Mammary epithelial cell (primary cell): ENCODE measurements at places on chromosomes 11 and 22. TPM values are rescaled to one million over a fixed set of nuclear protein-coding genes. Genes with fewer than 3 reads are reported as not detected.

GRCh38 chr11:75656044-75656727, 12.7 kb downstream of the MAP6 start:
- DNase-seq, result no peak

ALG9 gene
- 27.9 TPM for polyA plus RNA-seq

DNA sequence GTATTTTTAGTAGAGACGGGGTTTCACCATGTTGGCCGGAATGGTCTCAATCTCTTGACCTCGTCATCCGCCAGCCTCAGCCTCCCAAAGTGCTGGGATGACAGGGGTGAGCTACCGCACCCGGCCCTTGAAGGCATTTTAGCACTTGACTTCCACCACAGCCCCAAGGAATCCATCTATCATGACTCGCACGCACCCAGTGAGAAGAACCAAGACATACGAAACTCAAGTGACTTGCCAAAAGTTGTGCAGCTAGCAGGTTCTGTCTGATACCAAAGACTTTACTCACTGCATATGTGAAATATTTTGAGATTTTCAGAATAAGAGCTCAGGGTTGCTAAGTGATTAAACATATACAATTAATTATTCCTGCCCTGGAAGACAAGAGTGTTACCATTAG, 21.0 kb downstream of the FLI1 start:
- peak; percentile 81 for DNase-seq

GRCh38 chr11:70671083-70671482, 272.8 kb downstream of the CTTN start:
- DNase-seq, result no peak

GRCh38 chr11:103594283-103594682, 442.2 kb upstream of the DDI1 start:
- peak; percentile 23 for DNase-seq

GRCh38 chr11:65653229-65654225, 9.2 kb downstream of the RELA start:
- DNase-seq, result no peak

DNAJB13 gene
- polyA plus RNA-seq, result not detected

- peak; percentile 4 for DNase-seq
Observed at GRCh38 chr11:35750981-35751663, 88.5 kb downstream of the TRIM44 start.

- DNase-seq, result no peak
Observed at GRCh38 chr11:115314330-115314920, 189.8 kb downstream of the CADM1 start.

STK33 gene
- polyA plus RNA-seq, result 0.29 TPM

HDHD5 gene
- polyA plus RNA-seq, result 54.7 TPM

- no peak for DNase-seq
Observed at GRCh38 chr22:43482318-43482625, 70.5 kb downstream of the MPPED1 start.

DNA sequence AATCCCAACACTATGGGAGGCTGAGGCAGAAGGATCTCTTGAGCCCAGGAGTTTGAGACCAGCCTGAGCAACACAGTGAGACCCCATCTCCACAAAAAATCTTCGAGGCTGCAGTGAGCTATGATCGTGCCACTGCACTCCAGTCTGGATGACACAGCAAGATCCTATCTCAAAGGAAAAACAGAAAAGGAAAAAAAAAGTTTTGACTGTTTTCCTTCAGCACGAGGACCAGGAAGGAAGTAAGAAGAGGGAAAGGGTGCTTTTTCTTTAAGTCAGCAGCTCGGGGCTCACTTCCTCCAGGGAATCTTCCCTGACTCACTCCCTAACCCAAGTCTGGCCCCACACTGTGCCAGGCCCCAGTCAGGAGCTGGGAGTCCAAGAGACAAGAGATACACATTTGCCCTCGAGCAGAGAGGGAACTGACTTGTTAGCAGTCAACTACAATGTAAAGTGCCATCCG, 14.2 kb downstream of the ARRB1 start:
- peak; percentile 48 for DNase-seq

GRCh38 chr11:77090373-77091111, 12.1 kb upstream of the OMP start:
- no peak for DNase-seq

TBX1 gene
- not detected for polyA plus RNA-seq

GLYATL2 gene
- 0.61 TPM for polyA plus RNA-seq

GRCh38 chr11:17541330-17541885, 2.8 kb downstream of the USH1C start:
- peak; percentile 39 for DNase-seq

- peak; percentile 43 for DNase-seq
Observed at GRCh38 chr11:34997952-34998528, 81.6 kb downstream of the PDHX start.

DNA sequence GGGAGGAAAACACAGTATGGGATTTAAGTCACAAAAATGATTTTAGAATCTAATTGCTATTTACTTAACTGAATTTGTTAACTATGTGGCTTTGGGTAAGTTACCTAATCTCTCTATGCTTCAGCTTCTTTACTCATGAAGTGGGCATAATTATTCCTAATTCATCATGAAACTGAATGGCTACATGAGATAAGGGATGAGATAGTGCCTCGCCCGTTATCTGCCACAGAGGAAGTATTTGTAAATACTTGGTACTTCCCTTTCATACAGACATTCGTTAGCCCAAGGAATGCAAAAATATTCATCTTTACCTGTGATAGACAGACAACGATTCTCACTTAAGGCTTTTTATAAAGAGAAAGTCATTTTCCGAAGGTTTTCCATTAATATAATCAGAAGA, 221.2 kb upstream of the BLID start:
- no peak for DNase-seq

DNA sequence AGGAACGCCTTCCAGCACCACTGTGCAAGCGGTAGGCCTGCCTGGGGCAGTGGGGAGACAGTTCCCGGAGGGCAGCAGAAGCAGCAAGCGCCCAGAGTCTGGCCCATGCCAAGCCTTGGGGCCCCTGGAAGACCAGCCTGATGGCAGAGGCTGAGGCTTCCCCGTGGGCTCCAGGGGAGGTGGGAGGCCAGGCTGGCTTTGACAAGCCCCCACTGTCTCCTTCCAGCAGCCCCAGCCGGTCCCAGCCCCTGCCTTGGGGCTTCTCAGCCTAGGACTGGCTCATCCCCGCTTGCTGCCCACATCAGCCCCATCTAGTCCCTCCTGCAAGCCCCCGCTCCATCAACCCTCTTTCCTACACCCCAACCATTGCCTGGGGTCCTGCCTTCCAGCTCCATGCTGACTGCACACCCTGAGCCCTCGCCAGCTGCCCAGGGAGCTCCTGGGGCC, 46.7 kb downstream of the IGF2 start:
- DNase-seq, result no peak

DNA sequence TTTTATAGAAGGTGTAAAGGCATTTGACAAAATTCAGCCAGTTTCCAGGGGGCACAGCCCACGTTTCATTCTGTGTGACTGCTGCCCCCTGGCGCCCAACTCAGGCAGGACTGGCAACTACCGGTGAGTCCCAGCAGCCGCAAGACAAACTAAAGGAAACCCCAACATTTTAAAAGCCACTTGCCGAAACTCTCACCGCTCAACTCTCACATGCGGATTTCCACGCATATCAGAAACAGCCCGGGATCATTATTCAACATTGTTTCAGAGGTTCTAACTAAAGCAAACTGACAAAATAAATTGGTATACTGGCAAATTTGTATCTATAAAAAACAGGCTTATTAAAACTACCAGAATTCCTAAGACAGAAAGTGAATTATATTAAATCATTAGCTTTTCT, 48.2 kb downstream of the MORC2 start:
- peak; percentile 52 for DNase-seq

GRCh38 chr22:47091246-47091651, 328.8 kb downstream of the TBC1D22A start:
- peak; percentile 3 for DNase-seq

GRCh38 chr11:32273931-32274330, 161.4 kb downstream of the WT1 start:
- DNase-seq, result no peak

- DNase-seq, result no peak
Observed at GRCh38 chr11:74020539-74020938, 11.7 kb upstream of the UCP3 start.

CLDN5 gene
- 0.03 TPM for polyA plus RNA-seq

GRCh38 chr22:50724616-50725015, 13.4 kb upstream of the ACR start:
- DNase-seq, result no peak

DNA sequence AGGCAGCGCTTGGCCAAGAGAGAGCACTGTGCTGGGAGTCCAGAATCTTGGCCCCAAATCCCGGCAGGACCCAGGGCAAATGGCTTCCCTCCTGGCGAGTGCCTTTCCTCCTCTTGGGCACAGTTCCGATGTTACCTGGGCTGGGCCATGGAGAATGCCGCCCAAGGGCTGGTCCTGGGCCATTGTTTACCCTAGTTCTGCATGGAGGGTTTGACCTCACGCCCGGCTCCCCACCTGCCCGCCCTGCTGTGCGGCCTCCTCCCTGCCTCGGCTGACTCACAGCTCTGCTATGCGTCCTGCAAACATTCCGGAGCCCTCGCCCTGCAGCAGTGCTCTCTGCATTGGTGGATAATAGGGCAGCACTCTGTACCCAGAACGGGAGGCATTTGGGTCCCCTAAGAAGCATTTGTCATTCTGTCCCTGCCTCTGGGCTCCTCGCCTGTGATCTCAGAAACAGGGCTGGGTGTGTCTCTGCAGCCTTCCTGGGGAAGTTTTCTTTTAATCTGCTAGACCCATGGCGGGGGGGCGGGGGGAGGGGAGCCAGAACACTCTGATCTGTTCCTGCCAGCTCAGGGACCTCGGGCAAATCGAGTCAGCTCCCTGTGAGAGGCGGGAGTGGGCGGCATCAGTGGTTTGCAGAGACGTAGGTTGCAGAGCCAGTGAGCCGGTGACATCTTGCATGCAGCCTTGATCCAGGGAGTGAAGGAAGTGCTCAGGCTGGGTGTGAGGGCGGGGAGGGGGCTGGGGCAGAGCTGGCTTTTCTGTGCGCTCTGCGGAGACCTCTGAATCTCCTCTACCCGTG, 32.9 kb upstream of the SMIM38 start:
- peak; percentile 85 for DNase-seq

DNA sequence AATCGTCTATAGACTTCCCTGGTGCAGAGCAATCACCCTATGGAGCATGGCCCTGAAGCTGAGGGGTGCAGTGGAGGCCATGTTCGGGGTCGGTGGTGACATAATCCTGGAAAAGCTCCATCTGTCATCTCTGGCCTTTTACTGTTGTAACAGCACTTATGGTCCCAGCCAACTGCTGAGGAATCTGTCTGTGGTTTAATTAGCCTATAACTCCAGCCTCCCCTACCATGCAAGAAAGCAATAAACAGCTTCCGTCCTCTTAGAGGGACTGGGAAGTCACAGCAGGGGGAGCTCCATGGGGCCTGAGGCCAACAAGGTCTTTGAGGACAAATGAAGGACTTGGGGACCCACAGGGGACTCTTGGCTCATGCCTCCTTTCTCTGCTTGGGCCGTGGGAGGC, 159.1 kb upstream of the NECTIN1 start:
- DNase-seq, result no peak

- no peak for DNase-seq
Observed at GRCh38 chr22:25697181-25697664, 44.8 kb upstream of the MYO18B start.

DNA sequence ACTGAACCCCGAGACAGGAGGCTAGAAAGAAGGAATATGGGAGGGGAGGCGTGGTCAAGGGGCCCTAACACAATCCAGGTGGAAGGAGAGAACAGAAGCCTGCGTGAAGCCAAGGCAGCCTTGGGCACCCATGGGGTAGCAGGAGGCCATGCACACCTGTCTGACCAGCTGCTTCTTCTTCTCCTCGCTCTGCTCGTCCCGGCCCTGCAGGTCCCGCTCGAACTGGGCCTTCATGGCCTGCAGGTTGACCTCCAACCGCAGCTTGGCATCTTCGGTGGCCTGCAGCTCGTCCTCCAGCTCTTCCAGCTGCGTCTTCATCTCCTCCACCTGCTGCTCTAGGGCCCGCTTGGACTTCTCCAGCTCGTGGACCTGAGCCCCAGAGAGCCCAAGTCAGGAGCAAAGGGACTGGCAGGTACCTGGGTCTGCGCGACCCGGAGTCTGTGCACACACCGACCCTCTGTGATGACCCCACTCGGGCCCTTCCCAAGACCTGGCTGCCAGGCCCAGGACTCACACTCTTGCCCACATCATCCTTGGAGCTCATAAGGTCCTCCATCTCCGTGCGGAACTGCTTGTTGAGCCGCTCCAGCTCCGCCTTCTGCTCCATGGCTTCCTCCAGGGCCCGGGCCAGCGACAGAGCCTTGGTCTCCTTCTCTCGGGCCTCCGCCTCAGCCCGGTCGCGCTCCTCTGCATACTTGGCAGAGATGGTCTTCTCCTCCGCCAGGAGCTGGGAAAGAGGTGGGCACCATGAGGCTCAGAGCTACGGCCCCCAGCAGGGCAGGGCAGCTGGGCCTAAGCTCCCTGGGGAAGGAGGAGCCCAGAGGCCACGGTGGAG, 35.9 kb downstream of the APOL1 start:
- no peak for DNase-seq

DNA sequence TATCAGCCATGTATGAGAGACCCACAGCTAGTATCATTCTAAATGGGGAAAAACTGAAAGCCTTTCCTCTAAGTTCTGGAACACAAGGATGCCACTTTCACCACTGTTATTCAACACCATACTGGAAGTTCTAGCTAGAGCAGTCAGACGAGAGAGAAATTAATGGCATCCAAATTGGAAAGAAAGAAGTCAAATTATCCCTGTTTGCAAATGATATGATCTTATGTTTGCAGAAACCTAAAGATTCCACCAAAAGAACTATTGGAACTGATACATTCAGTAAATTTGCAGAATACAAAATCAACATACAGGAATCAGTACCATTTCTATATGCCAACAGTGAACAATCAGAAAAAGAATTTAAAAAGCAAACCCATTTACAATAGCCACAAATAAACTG, 226.0 kb downstream of the TRPC6 start:
- no peak for DNase-seq

YPEL4 gene
- 0.05 TPM for polyA plus RNA-seq

GRCh38 chr11:60281485-60281884, 1.0 kb downstream of the MS4A4A start:
- DNase-seq, result no peak

- DNase-seq, result no peak
Observed at GRCh38 chr11:69592986-69593650, 47.8 kb upstream of the CCND1 start.

- no peak for DNase-seq
Observed at GRCh38 chr22:46376908-46377524, 41.5 kb downstream of the TRMU start.

DNA sequence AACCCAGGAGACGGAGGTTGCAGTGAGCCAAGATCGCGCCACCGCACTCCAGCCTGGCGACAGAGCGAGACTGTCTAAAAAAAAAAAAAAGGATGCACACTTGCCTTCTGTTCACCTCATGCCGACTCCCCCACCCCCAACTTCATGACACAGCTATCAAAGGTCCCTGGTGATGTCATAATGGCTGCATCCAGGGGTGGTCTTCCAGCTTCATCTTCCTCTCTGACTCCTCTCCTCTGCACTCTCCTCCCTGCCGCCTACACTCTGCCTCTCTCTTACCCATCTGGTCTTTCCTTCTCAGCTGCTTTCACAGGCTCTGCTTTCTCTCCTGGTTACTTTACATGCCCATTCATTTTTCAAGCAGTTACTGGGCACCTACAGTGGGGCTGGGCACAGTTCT, 16.4 kb upstream of the KDM2A start:
- DNase-seq, result no peak

OR52E8 gene
- polyA plus RNA-seq, result not detected

OR51B2 gene
- not detected for polyA plus RNA-seq
